Pulmonary artery endothelial cell (primary cell): ENCODE measurements at places on chromosomes 2 and 18. TPM values are rescaled to one million over a fixed set of nuclear protein-coding genes. Genes with fewer than 3 reads are reported as not detected.

UGT1A3 gene
- not detected in 2 replicates for total RNA-seq

GRCh38 chr2:229083606-229084340 is 187.3 kb downstream of the PID1 start:
- no peak for DNase-seq

TLX2 gene
- not detected in 2 replicates for total RNA-seq

TMEM17 gene
- total RNA-seq = 0.63 and 1.5 TPM in 2 replicates

GRCh38 chr2:83866211-83866610 is 592.9 kb downstream of the SUCLG1 start:
- no peak for DNase-seq

GRCh38 chr2:205751569-205752031 is 69.3 kb downstream of the NRP2 start:
- DNase-seq = no peak

GRCh38 chr18:12046046-12046750 is 47.4 kb upstream of the ANKRD62 start:
- no peak for DNase-seq

KCNG2 gene
- total RNA-seq = not detected in 2 replicates

DNA sequence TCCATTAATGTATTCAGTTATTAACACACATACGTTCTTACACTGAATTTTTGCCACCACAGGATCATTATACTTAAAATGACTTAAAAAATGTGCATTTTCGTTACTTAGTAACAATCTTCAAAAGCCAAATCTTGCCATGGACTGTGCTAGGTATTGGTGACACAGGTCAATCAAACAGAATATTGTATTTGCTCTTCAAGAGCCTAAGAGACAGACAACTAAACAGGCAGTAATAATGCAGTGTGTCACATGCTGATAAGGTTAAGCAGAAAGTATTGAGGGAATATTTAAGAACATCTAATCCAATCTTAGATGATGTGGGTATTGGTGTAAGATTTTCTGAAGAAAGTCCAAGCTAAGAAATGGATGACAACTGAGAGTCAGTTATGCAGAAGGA is 56.9 kb downstream of the FBXO11 start:
- no peak for DNase-seq

GPR39 gene
- total RNA-seq = 0.04 TPM in 1 of 2 replicates, not detected in the other

DNA sequence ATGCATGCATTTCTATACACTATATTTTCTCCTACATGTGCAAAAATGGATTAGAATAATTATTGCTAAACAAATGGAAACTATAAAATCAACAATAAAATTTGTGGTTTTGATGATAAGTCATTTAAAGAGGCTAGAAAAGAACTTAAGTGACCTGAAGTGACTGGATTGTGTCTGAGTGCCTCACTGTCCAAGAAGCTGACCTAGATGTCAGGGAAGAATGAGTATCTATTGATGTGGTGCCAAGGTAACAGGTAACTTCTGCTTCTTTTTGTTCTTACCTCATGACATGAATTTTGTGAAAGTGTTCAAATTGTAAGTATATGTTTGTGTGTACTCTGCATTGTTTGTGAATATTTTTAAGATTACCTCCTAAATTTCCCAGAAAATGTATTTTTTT is 1623.9 kb upstream of the ACVR2A start:
- no peak for DNase-seq

GRCh38 chr2:23127465-23127864 is 257.5 kb upstream of the KLHL29 start:
- no peak for DNase-seq

GALNT5 gene
- under 0.01 TPM in 1 of 2 replicates, not detected in the other for total RNA-seq

LYG2 gene
- total RNA-seq = not detected in 2 replicates

GRCh38 chr2:164803776-164804466 is 37.7 kb downstream of the COBLL1 start:
- DNase-seq = no peak

CAPN14 gene
- total RNA-seq = 0.07 TPM in 1 of 2 replicates, not detected in the other

DNA sequence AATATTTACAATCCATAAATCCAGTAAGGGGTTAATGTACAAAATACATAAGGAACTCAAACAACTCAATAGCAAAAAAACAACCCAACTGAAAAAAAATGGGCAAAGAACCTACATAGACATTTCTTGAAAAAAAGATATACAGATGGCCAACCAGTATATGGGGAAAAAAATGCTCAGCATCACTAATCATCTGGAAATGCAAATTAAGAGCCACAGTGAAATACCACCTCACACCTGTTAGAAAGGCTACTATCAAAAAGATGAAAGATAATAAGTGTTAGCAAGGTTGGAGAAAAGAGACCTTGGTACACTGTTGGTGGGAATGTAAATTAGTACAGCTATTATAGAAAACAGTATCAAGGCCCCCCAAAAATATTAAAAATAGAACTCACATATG is 14.6 kb downstream of the AP1S3 start:
- no peak for DNase-seq

DNA sequence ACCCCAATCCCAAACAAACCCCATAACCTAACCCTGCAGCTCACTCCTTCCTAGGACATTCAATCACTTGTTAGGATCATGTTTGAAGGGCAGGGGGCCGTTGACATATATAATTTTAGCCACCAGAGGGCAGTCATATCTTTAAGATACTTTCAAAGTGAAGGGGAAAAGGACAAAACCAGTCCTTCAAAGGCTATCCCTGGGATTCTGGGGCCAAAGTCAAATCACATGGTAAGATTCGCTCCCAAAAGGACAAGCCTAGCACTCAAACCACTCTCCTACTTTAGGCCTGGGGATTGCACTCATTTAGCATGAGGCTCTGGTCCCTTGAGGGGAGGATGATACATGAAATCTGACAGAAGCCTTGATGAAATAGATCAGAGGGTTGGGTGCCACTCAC is 44.6 kb downstream of the HAUS1 start:
- no peak for DNase-seq

- DNase-seq = no peak
Observed at GRCh38 chr2:8584174-8585066, 97.4 kb upstream of the ID2 start.

CD8B gene
- total RNA-seq = not detected in 2 replicates

DNA sequence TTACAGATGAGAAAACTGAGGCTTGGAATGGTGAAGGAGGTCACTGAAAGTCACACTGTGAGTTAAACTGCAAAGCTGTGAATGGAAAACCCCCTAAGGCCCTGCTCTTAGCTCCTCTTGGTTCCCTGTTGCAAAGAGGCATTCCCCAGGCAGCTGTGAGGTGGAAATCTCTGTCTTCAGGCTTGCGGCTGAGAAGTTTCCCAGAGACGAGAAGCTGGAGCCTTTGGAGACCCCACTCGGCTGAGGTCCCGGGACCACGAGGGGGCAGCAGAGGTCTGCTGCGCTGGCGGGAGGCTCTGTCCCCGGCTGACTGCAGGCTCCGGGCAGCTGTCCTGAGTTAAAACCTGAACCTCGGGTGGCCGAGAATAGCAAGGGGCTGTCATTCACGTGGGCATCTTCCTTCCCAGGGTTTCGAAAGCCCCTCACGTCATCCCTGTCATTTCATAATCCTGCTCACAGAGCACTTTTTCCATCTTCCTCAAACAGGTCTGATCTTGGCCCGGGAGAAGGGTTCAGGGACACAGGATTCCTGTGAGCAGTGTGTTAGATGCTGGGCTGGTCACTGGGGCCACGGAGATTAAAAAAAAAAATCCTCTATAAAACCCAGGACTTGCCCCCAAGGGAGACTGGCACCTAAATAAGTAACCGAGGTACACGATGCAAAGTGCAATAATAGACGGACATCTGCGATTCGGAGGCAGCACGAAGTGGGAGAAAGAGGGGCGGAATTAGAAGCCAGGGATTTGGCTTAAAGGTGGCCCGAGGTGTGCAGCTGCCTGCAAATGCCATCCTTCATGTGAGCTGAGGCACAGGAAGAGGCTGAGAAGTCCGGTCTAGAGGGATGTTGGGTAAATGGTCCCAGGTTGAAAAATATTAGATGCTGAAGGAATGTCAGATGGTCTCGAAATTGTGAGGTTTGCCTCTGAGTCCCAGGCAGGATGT is 24.6 kb upstream of the ATOH8 start:
- no peak for DNase-seq

DNA sequence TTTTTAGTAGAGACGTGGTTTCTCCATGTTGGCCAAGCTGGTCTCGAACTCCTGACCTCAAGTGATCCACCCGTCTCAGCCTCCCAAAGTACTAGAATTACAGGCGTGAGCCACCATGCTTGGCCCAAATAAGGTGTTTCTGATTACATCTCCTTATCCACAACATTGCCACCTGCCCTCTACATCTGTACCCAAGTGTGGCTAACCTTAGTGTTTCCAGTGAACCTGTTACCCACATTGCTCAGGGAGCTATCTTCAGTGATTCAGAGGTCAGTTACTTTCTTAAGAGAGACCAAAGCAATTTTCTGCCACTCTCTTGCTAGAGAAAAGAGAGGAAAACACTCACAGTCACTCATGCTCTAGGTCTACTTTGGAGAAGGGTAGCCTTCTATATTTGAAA is 115.0 kb upstream of the SLC39A10 start:
- no peak for DNase-seq

ARHGAP28 gene
- total RNA-seq = 0.39 and 4.4 TPM in 2 replicates

SCYGR4 gene
- total RNA-seq = not detected in 2 replicates

- DNase-seq = no peak
Observed at GRCh38 chr2:105806996-105807395, 62.3 kb downstream of the NCK2 start.

DNA sequence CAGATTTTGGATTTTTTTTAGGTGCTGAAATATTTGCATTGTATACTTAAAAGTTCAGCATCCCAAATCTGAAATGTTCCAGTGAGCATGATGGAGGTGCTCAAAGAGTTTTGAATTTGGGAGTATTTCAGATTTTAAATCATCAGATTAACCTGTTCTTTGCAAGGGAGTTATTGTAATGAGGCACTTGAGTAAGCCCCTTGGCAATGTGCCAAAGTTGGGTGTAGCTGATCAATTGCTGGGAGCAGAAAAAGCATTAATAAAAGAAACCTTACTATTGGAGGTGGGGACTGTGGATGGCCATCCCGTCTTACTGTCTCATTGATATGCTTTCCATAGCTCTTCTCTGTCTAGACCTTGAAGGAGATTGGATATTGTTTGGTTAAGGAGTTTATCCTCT is 28.3 kb downstream of the MALT1 start:
- no peak for DNase-seq

- no peak for DNase-seq
Observed at GRCh38 chr18:79522451-79523205, 126.9 kb downstream of the NFATC1 start.

DNA sequence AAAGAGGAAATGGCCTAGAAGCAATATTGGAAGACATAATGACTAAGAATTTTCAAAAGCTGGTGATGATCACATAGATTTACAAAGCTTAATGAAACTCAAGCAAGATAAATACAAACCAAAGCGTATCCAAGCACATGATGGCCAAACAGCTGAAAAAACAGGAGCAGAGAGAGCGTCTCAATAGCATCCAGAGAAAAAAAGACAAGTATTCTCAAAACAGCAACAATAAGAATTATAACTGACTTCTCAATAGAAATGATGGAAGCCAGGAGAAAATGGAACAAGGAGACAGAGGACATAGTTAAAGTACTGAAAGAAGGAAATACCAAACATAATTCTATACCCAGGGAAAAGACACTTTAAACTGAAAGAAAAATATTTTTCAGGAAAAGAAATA is 437.2 kb upstream of the TNP1 start:
- DNase-seq = no peak

SERPINB12 gene
- not detected in 2 replicates for total RNA-seq

OR6B2 gene
- total RNA-seq = not detected in 2 replicates

PPP1R1C gene
- 0.07 TPM in 1 of 2 replicates, not detected in the other for total RNA-seq

DNA sequence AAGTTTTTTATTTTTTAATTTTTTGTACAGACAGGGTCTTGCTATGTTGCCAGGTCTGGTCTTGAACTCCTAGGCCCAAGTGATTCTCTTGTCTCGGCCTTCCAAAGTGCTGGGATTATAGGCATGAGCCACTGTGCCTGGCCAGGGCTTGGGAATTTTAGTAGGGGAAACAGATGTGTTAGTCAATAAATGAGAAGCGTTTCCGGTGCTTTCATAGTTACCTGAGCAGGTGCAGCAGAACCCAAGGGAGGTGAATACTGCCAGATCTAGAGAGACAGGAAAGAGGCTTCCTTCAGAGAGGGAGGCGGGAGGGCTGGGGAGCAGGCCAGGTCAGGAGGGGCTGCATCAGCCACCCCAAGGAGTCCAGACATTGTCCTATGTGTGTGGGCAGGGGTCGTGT is 30.5 kb upstream of the IMPA2 start:
- no peak for DNase-seq

GRCh38 chr2:178163395-178163794 is 30.9 kb upstream of the OSBPL6 start:
- no peak for DNase-seq

DNA sequence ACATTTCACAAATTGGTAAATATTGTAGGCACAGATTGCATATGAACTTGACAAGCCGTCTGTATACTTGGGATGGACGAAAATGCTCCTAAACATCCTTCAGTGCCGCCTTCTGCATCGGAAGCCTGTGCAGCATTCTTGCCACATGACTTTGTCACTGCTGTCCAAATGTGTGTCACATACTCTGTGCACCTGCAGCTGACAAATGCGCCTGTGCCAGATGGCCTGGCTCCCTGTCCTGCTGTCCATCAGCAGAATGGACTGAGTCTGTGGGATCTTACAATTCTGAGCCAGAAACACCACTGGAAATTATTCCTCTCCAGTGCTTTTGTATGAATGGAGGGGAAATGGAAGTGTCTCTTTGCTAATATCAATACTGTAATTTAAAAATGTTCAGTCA is 89.9 kb downstream of the DCDC2C start:
- DNase-seq = no peak

- no peak for DNase-seq
Observed at GRCh38 chr2:201985728-201986462, 47.8 kb upstream of the FZD7 start.

NR4A2 gene
- 0.07 and 0.11 TPM in 2 replicates for total RNA-seq

DNA sequence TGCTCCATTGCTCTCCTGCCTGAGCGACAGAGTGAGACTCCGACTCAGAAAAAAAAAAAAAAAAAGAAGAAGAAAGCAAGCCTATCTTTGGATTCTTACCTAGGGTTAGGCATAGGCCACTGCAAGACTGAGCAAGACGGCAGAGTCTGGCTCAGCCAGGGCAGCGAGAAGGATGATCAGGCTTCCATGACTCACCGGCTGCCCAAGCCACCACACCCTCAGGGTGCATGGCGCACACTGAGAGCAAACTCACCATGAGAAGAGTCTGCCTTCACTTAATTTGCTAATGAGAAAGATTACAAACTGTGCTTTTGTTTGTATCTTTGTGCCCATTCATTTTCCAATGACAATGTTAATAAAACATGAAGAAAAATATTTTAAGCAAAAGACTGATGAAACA is 8.2 kb downstream of the FAM110C start:
- no peak for DNase-seq

GRCh38 chr18:33022370-33022769 is 249.5 kb upstream of the KLHL14 start:
- no peak for DNase-seq

- DNase-seq = no peak
Observed at GRCh38 chr18:56030060-56030459, 442.1 kb upstream of the TCF4 start.
